ENCODE measurements at places on chromosomes 4 and X.

DNA sequence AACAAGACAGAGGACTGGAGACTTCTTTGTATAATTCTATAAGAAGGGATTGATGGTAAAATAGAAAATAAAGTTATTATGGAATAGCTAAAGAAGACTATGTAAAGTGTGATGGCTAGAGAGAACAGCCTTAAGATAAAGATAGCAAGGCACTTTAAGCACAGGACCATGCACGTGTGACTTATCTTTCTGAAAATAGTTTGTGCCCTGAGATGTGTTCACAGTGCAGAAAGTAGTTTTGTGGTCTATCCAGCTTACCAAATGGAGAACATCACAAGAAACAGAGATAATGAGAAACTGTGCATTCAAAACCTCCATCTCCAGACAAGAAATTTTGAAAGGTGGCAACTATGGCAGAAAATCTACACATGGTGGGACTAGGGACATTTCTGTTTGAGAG, 213.3 kb downstream of the PARM1 start:
- DNase-seq, result no peak

DNA sequence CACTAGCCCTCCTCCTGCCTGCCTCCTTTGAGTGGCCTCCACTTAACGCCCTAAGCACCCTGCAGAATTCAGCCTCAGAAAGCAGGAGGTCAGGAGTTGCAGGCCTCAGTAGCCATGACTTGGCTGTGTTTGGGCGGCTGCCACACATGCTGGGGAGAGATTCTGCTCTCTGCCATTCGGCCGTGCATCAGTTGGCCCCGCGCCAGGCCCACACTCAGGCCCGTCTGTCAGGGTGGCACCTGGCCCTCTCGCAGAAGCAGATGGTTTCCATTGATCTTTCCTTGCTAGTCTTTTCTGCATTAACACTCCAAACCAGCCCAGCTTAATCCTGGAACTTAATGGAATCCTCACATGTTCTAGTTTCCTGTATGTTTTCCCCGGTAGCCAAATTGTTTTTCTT, 30.7 kb upstream of the ATP6AP2 start:
- DNase-seq, result no peak

GRCh38 chr4:8311101-8312068, 41.8 kb downstream of the HTRA3 start:
- DNase-seq, result no peak

- peak; percentile 4 for DNase-seq
Observed at GRCh38 chrX:1464971-1465285, 12.2 kb upstream of the ASMTL start.

GRCh38 chr4:123522081-123522480, 125.5 kb downstream of the SPRY1 start:
- DNase-seq, result no peak

DNA sequence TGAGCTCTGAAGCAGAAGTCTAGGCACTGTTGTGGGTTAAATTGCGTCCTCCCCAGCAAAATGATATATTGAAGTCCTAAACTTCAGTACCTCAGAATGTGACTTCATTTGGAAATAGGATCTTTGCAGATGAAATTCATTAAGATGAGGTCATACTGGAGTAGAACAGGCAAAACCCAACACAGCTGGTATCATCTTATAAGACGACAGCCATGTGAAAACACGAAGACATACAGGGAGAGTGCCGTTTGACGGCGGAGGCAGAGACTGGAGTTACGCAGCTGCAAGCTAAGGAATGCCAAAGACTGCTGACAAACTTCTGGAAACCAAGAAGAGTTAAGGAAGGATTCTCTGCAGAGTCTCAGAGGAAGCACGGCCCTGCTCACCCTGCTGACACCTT, 241.5 kb downstream of the MAML3 start:
- no peak for DNase-seq

DNA sequence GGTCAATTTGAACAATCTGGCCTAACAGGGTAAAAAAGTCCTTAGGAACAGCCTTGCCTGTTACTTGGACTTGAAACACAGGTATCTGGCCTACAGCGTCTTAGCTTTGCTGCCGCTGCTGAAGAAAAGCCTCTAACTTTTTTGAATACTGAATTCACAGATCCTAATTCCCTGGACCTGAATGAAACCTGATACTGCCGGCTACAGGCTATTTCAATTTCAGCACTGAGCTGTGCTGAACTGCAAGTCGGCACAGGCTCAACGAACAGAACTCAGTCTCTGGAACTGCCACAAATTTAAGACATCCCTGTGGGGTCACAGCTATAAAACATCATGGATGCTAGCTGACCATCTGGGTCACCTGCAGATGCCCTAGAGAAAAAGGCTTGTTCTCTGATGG, 7.2 kb downstream of the NR0B1 start:
- DNase-seq, result no peak

DNA sequence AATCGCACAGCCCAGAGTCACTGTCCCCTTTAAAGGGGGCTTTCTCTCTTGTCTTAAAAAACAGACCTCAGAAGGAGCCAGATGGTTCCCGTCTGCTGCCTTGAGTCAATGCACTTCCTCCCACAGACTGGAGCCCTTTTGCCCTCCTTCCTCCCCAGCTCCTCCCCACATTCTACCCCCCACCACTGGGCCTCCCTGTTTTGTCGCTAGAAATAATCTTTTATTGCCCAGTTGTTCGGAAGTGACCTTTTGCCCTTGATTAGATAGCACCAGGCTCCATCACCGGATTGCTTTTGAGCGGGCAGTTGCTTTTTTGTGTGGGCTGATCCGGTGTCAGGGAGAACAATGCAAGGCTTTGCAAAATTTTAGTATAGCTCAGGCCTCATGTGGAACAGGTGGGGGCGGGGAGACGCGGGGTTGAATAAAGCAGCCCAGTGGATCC, 47.7 kb downstream of the SPRY1 start:
- peak; percentile 28 for DNase-seq

DNA sequence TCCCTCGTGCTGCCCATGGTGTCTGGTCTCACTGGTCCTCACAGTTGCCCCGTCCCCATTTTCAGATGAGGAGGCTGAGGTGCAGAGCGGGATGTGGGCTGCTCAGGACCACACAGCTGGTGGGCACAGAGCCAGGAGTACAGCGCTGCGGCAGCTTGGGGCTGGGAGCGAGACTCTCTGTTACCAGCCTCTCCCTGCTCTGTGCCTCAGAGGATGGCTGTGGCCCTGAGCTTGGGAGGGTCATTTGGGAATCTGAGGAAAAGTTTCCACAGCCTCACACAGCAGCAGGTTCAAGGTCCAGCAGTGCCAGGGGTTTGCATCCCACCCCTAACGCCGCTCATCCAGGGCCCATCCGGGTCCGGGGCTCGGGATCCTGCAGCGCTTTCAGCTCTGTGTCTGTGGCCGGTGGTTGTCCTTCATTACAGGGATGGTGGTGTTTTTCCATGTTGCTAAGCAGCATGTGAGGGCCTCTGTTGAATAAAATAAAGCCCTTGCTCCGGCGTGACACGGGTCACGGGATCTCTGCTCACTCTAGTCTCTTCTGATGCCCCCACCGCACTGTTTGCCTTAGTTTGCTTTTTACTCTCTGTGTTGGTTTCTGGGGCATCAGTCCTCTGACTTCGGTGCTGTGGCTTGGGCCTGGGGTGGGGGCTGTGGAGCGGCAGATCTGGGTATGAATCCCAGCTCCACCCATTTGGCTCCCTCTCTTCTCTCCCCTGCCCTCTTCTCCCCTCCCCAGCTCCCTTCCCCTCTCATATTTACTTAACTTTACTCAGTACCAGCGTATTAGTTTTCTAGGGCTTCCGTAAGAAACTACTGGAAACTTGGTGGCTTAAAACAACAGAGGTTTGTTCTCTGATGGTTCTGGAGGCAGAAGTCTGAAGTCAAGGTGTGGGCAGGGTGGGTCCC, 6.5 kb downstream of the WFS1 start:
- DNase-seq, result no peak

DNA sequence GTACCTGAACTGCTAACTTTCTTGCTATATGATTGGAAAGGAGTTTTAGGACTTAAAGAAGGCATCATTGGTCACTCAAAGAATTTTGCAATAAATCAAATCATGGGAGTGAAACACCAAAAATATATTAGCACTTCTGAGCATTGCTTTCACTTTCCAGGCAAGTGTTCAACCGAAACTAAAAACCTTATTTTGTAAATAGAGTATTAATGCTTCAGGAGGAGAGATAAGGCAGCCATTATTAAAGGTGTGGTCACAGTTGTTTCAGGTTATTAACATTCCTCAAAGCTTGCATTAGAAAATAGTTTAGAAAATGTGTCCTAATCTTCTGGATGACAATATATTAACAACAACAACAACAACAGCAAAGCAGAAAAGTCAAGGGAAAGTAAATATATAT, 92.3 kb upstream of the TLL1 start:
- DNase-seq, result no peak

GRCh38 chrX:136147976-136148375, 643 bp downstream of the FHL1 start:
- DNase-seq, result no peak

DNA sequence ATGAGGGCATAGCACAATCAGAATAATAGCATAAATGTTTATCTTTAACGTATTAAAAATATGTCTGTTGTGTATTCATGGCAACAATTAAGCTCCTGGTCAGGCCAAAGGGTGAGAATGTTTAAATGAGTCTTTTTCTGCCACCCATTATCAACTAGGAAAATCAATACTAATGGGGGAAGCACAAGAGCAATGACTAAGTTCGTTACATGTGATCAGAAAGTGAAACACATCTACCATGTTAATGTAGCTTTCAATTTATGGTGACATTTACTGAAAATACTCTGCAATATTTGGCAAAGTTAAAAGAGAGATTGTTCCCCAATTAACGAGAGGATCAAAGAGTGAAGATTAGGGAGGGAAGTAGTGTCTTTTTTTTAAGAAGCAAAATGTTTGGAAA, 143.7 kb downstream of the NAA11 start:
- DNase-seq, result no peak

DNA sequence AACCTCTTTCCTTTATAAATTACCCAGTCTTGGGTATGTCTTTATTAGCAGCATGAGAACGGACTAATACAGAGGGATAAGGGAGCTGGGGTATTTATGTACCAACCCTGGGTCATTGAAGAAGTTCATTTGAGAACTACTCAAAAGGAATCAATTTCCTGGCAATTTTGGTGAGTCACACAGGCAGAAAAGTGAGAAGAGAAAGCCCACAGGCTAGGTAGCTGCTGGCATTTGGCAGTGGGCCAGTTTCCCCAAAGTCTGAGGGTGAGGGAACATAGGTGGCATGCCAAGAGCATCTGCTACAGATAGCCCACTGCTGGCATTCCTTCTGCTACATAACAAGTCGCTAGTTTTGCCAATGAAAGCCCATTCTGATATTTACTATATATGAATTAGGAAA, 411.2 kb downstream of the MID1IP1 start:
- DNase-seq, result no peak

GRCh38 chr4:42296196-42296595, 101.1 kb upstream of the SHISA3 start:
- no peak for DNase-seq

- DNase-seq, result no peak
Observed at GRCh38 chrX:1273896-1274295, 5.3 kb downstream of the CSF2RA start.

GRCh38 chr4:73597594-73597993, 22.6 kb downstream of the RASSF6 start:
- DNase-seq, result no peak

- no peak for DNase-seq
Observed at GRCh38 chrX:81286075-81286474, 84.2 kb downstream of the SH3BGRL start.

DNA sequence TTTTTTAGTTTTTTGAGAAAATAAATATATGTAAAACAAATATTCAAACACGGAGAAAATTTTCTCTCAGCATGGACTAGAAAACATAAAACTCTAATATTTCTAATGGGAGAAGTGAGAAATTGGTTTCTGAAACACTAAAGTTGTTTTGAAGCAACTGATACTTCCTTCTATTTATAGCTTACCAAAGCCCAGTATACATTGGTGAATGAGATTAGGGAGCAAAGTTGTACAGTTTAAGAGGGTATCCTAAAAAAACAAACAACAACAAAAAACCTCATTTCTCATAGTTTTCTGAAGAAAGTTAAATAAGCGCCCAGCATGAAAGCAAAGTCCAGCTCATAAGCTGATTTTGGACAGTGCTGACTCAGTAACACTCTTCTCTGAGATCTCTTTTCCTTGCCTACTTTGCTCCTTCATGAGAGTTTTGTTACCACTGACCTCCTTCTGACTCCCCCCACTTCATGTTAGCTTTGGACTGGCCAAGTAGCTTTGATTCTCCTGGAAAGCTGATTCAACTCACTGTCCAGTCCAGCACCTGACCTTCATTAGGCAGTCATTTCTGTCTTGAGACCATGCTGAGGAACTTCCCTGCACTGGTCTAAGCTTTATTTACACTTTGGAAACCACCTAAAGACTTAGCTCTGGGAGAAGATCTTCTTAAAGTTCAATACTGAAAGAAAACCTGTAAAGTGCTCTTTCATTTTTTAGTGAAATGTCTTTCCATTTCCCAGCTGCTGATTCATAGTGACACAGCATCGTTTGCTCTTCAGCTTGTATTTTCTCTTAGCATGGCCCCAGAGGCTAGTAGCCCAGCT, 21.8 kb upstream of the P2RY10 start:
- DNase-seq, result no peak

GRCh38 chr4:139606579-139607501, 50.8 kb upstream of the SETD7 start:
- no peak for DNase-seq

DNA sequence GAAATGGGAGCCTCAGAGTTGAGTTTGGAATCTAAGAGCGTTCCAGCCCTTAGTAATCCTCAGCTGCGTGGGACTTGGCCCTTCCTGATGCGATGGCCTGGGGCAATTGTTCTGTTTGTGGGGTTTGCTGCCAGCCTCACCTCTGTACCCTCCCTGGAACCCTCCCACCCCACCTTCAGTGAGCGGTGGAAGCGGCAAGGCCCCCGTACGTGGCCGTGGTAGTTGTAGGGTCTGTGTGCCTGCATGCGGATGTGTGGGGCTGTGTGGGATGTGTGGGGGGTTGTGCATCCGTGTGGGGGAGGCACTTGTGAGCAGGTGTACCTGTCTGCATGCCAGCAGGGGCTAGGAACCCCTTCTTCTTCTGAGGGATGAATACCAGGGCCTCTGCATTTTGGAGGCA, 65.4 kb upstream of the ADRA2C start:
- no peak for DNase-seq

DNA sequence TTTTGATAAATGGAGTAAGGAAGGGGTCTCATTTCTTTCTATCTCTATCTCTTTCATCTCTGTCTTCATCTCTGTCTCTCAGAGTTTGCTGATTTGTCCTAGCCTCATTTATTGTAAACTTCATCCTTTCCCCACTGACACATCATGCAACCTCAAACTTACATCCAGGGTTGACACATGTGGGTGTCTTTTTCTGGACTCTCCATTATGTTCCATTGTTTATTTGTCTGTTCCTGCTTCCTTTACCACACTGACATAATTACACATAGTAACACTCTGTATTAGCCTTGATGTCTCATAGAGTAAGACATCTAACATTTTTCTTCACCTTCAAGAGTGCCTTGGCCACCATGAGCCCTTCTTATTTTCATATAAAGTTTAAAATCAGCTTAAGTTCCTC, 8.1 kb upstream of the SRD5A3 start:
- no peak for DNase-seq

GRCh38 chr4:44025376-44026020, 423.1 kb downstream of the KCTD8 start:
- no peak for DNase-seq

Data from progenitor cell of endocrine pancreas (in vitro differentiated cells).